OCI-M1 (cell line): ENCODE measurements at places on chromosomes 11 and 22.

DNA sequence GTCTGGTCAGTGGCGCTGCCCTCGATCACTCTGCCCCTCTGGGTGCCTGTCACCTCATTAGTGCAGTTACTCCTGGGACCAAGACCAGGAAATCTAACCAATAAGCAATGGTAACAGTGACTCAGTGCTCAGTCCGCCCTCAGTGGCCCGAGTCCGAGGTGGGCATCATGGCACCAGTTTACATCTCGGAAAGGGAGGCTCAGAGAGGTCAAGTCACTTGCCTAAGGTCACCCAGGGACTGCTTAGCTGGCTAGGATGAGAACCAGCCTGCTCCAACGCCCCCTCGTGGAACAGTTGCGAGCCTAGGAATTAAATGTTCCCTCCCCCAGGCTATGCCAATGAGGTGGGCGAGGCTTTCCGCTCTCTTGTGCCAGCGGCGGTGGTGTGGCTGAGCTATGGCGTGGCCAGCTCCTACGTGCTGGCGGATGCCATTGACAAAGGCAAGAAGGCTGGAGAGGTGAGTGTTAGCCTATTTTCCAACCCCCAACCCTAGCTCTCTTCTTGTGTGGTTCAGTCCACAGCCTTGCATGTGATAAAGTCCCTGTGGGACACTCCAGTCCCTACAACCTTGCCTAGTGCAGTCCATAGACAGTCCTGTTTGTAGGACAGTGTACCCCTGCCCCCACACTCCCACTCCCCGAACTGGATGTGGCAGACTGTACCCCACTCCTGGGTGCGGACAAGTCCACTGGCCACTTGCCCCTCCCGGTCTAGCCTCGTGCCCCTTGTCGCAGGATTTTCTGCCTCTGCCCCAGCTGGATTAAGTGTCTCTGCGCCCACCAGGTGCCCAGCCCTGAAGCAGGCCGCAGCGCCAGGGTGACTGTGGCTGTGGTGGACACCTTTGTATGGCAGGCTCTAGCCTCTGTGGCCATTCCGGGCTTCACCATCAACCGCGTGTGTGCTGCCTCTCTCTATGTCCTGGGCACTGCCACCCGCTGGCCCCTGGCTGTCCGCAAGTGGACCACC, 1.1 kb downstream of the MTFP1 start:
- DNase-seq: peak; percentile 85

GRCh38 chr11:23317816-23318215, 457.5 kb upstream of the CCDC179 start:
- DNase-seq: no peak

- peak; percentile 41 for DNase-seq
These were observed 48.4 kb downstream of the CDKN1C start for GRCh38 chr11:2837096-2837601.

- DNase-seq: no peak
These were observed 11.7 kb downstream of the FJX1 start for GRCh38 chr11:35629914-35630313.

DNA sequence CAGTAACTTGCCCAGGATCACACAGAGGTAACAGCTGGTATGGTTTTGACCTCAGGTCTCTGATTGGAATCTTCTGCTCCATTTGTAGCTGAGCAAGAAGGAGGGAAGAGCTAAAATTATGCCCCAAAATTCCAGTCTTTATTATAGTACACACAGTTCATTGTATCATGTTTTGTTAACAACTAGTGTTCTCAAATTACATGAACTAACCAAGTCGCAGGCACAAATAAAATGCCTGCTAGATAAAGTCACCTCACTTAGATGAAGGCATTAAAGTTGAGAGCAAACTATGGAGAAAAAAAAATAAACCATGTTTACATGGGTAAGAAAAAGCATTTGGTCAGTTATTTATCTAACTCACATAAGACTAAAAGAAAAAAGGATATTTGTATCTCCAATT, 58.8 kb downstream of the PDGFD start:
- DNase-seq: no peak

DNA sequence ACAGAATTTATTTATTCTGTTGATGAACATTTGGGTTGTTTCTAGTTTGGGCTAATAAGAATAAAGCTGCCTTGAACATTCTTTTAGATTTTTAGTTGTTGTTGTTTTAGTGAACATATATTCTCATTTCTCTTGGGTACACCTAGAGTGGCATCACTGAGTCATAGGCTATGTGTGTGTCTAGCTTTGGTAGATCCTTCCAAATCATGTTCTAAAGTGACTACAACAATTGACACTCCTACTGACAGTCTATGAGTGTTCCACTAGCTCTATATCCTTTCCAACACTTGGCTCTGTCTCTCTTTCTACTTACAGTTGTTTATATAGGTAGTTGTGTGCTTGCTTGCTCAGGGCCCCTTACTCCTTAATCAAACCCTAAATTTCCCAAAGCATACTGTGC, 346.0 kb upstream of the NCAM1 start:
- no peak for DNase-seq

DNA sequence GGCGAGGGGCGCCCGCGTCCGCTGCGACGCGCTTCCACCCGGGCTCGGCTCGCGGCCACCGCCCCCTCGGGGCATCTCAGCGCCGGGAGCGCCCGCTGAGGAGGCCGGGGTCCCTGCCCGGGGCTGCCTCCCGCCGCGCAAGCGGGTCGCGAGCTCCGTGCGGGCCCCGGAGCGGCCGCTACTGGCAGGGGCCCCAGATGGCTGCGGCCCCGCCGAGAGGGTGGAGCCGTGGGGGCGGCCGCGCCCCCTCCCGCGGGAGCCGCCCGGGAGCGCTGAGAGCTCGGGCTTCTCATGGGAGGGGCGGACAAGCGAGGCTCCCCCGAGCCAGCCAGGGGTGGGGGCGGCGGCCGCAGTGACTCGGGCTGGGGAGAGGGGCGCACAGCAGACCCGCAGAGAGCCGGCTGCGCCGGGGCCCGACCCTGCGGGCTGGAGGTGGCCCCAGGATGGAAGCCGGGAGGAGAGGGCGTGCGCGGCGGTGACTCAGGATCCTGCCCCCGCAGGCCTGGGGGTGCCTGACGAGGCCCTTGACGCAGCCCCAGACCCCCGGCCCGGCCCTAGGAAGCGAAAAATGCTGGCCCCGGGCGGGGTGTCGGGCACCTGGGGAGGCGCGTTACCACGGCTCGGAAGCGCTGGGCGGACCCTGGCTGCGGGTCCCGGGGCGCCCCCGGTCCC, 603 bp upstream of the ZFTA start:
- peak; percentile 32 for DNase-seq

- peak; percentile 73 for DNase-seq
These were observed 22.6 kb downstream of the ARHGEF17 start for GRCh38 chr11:73330569-73331093.

DNA sequence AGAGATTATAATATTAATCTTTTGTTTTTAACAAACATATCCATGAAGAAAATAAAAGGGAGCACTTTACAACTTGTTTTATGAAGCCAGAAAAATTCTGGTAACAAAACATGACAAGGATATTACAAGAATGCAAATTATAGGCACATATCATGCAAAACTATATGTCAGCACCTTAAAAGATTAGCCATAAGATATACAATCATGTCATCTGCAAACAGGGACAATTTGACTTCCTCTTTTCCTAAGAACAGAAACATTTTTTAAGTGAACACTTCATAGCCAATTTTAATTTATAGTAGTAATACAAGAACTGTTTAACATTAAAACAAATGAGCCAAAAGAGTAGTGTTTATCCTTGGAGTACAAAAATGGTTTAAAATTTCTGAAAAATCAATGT, 916.5 kb upstream of the CNTN5 start:
- peak; percentile 45 for DNase-seq

DNA sequence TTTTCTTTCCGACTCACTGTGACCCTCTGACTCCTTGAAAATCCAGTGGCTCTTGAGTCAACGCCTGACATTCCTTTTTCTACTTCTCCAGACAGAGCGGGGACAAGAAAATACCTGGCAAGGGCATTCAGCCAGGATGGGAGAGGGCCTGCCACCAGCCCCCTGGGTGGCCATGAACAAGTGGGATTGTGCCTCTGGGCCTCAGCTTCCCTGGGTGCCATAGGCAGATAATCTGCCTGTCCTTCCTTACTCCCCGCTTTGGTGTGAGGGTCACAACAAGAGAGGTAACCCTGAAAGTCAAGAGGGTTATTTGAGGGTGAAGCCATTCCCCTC, 613.9 kb upstream of the CADM1 start:
- DNase-seq: no peak

DNA sequence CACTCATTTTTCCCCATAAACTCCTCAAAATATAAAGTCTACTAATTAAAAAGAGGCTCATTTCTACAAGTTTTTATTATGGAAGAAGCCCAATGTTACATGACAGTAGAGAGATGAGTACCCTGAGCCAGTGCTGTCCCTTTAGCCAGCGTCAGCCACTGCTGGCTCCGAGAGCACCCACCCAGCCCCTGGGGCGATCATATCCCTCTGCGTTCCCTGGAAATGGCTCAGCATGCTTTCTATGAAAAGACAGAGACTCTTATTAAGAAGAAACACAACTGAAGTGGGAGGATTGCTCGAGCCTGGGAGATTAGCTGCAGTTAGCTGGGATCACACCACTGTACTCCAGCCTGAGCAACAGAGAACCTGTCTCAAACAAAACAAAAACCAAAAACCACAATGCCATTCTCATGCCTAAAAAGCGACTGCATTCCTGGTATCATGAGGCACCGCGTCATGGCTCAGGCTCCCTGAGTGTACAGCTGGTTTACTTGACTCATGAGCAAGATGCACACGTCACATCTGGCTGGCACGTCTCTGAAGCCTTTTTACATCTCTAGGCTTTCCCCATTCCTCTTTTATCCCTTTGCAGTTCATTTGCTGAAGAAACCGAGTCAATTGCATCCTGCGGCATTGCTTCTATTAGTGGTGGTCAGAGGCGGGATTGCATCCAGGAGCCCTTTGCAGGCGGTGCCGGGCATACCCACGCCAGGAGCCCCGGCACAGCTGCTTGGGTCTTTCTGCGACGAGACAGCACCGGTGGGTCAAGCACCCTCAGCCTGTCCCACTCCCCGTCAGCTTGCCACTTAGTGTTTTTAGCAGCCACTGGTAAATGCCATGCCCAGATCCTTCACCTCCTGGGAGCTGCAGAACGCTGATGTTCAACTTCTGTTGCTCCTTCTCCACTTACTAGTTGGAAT, 119.9 kb downstream of the CTTN start:
- DNase-seq: no peak

- DNase-seq: no peak
These were observed 37.3 kb downstream of the PARVG start for GRCh38 chr22:44218071-44218470.

DNA sequence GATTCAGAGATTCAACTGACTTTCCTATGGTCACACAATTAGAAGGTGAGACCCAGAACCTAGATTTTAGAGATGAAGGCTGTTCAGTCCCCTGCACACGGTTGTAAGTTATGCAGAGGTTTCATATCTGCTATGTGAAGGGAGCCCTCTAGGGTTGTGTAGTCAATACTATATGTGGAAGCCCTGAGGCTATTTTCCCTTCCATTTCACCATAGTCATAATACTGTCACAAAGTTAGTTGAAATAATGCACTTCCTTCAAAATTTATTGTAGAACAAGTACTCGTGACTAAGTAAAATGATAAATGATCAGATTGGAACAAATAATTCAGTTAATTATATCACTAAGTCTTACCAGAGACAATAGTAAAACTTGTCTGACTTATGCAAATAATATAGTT, 48.8 kb downstream of the ENDOD1 start:
- peak; percentile 56 for DNase-seq

- DNase-seq: peak; percentile 45
These were observed at the start of gene TP53I11 for GRCh38 chr11:44950625-44951476. Gene TP53I11, minus strand, starts transcription at chr11:44950883. Its CDS starts 12,548 bp downstream, at chr11:44938335.

GRCh38 chr11:46741600-46742484, 22.8 kb downstream of the F2 start:
- DNase-seq: no peak

DNA sequence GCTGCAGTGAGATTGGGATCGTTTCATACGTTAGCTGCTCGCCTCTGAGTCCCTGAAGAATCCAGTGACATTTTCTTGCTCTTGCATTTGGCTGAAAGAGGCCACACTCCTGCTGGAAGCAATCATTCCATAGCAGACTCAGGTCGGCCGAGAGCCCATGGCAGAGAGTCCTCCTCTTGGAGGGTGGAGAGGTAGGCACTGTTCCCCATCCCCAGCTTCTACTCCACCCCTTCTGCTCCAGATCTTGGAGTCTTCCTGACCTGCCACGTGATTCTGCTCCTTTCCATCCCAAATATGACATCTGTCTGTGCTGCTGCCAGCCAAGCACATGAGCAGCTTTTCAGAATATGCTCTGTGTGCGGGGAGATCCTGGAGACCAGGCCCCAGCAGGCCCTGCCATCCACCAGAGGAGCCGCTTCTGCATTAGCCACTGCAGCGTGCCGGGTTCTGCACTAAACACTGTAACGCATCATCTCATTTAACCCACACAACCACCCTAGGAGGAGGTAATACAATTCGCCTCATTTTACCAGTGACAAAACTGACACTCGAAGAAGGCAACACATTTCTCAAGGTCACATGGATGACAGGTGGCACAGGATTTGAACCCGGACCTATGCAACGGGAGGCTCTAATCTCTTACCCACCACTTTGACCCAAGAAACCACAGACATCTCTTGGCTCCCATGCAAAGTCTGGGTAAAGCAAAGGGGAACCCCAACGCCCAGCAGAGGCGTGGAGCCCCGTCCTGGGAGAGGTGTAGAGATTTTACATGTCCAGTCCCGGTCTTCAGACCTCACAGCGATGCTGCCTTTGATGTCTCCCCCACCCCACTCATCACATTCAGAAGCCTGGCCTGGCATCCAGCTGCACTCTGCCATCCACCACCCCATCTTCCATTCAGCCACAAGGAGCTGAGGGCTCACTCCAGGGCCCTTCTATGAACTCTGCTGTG, 78.8 kb downstream of the FEZ1 start:
- no peak for DNase-seq

GRCh38 chr11:99937330-99937729, 749.8 kb upstream of the ARHGAP42 start:
- no peak for DNase-seq

DNA sequence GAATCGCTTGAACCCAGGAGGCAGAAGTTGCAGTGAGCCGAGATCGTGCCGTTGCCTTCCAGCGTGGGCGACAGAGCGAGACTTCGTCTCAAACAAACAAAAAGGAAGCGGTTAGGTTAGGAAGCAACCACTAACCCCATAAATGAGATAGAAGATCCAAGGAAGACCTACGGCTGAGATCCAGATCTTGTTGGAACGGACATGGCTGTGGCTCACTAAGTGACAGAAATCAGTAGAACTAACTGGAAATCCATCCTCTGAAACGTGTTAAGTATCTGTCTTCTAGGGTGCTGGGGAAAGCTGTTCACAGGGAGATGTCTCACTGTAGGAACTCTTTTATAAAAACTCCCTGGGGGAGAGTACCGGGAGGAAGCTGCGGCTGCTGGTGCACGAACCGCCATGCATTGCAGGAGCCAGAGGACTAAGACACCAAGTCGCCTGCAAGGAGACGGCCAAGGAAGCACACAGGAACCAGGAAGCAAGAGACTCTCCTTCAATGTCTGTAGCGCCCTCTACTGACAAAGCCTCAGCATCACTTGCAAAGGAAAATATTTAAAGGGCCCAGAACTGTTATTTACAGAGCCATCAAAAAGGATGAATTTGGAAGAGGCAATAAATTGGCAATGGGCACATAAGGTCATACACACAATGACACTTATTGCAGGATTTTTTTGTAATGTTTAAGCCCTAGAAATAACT, 16.9 kb upstream of the SPTY2D1 start:
- DNase-seq: peak; percentile 94
